Stimulated activated CD4-positive, alpha-beta T cell treated with anti-CD3 and anti-CD28 coated beads, Interleukin-12 subunit alpha, Interleukin-12 subunit beta, amount 100 ng/mL, for 24 hours (primary cell): ENCODE measurements at places on chromosomes 6 and 20.

DNA sequence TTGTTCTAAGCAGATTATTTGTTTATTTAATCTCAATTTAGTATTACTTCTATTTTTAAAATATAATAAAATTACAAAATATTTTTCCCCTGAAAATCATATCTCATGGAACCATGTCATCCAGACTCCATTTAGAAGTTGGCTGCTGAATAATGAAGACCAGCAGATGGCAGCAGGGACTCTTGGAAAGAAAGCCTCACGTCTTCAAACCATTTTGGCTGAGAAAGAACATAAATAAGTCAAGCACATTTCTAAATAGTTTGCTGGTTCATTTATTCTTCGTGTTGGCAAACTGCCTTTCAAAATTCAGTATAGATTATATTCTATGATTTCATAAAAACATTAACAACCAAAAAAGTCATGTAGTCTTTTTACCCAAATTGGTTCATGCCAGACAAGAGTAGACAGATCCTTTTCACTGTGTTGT is 71.7 kb downstream of the RCAN2 start:
- peak; percentile 7 for DNase-seq

- no peak for DNase-seq
These were observed 22.9 kb downstream of the COL20A1 start for GRCh38 chr20:63315731-63316491.

DNA sequence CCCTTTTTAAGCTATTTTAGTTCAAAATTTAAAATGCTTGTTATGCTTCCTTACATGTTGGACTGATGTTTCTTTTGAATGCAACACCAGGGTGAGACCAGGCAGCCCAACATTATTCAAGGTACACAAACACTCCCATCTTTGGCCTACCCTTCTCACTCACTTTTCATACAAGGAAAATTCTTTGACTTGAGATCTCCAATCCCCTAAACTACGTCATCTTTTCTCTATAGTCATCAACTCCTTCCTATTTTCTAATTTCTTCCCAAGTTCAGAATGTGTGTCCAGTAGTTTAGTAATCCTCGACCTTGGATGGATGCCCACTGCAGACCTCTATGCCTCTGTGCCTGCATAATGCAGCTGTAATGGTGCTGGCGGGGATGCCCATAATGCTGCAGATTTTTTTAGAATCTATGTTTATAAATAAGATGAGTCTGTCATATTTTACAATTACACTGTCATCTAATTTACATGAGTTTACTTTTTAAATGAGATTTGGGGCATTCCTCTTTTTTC is 108.7 kb downstream of the ID4 start:
- no peak for DNase-seq

DNA sequence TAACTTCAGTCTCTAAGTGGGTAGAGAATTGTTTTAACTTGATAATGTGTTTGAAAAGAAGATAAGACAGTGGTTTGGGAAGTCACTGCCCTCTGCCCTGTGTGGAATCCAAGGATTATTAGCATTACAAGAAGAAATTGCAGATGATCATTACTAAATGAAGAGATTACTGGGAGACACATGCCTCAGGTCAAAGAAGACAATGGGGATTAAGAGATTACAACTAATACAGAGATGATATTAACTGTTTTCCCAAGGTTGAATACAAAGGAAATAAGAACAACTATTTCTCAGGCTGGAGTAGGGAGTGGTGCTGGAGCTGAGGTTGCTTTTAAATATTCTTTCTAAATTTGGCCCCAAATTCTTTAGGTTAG is 166.0 kb downstream of the TRMT11 start:
- DNase-seq, result no peak

DNA sequence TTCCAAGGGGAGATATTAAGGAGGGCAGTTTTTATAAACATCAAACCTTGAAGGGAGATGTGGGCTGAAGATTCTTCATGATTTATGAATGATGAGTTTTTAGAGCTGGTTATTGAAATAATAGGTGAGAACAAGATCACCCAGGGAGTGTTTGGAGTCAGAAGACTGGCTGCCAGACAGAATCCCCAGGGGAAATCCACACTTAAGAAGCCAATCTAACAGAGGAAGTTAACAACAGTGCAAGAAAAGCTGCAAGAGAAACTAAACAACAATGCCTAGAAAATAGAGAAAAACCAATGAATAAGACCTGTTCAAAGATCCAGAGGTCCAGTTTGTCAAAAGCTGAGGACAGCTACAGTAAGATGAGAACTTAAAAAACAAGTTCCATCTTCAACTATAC is 167.9 kb upstream of the MAN1A1 start:
- no peak for DNase-seq

GRCh38 chr6:37205997-37206340 is 36.0 kb downstream of the PIM1 start:
- DNase-seq, result no peak

DNA sequence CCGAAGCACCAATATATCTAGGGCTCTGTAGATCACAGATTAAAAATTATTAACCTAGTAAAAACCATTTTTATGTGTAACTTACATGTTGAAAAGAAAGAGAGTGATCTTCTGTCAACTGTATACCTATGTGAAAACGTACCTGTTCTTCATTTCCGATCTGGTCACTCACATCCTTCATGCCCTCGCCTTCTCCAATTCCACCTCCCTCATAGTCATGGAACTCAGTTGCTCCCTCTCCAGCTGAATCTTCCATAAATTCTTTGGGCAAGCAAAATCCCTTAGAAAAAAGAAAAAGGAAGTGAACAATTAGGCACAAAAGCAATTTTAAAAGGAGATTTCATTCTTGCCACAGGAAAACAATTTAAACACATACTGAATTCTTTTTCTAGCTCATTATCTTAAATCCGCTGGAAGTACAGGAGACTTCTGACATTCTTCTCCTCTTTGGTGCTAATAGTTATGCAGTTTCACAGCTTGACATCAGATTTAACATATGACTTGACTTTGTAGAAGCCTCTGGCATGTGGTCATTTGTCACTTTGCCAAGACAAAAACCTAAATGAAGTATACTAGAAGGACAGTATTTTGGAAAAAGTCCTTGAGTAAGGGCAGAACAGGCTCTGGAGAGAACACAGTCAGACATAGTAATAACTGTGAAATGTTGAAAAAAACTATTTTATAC is 29.5 kb upstream of the LYRM2 start:
- DNase-seq, result no peak

DNA sequence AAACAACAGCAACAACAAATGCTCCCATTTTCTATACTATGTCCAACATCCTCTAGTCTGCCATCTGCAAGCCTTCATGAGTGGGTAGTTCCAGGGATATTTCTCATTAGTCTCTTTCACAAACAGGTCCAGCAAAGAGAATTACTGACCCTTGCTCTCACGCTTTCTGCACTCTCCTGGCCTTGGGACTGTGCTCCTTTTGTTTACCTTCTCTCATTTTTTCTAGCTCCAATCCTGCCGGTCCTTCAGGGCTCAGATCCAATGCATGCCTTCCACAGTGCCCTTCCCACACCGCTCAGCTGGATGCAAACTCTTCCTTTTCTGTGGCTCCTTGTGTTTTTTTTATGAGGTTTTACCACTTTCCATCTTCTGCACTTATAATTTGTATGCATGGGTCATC is 47.2 kb downstream of the ADTRP start:
- no peak for DNase-seq

GRCh38 chr6:137227871-137228302 is 8.7 kb upstream of the IFNGR1 start:
- DNase-seq, result no peak

DNA sequence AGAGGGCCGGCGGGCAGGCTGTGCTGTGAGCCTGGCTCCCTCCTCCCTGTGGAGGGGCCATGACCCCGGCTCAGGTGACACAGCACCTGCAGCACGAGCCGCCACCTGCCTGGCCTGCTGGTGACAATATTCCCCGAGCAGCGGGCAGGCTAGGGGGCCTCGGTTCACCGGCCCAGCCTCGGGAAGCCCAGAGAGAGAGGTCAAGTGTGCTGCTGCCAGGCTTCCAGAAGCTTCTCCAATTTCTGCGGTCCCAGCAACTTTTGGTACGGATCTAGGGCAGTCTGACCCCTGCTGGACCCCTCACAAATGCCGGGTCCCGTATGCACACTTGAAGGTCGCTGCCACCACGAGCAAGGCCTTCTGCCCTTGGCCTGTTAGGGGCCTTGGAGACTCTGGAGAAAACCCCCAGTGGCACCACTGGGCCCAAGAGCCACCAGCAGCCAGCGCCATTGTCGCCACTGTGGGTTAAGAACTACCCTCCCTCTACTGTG is 38.6 kb upstream of the NOL4L start:
- no peak for DNase-seq
